IgD-negative memory B cell (primary cell): ENCODE measurements at places on chromosomes 2 and 18. TPM values are rescaled to one million over a fixed set of nuclear protein-coding genes. Genes with fewer than 3 reads are reported as not detected.

The GAL3ST2 gene
- not detected for polyA plus RNA-seq

The ASXL3 gene
- not detected for polyA plus RNA-seq

The TRIM54 gene
- not detected for polyA plus RNA-seq

The OTOS gene
- not detected for polyA plus RNA-seq

The SFT2D3 gene
- polyA plus RNA-seq: not detected

The DSG2 gene
- polyA plus RNA-seq: not detected

The ANO7 gene
- not detected for polyA plus RNA-seq

The PMAIP1 gene
- polyA plus RNA-seq: 89.4 TPM

The PPM1G gene
- 80.1 TPM for polyA plus RNA-seq

The CYTIP gene
- 83.6 TPM for polyA plus RNA-seq

The ITM2C gene
- polyA plus RNA-seq: 162 TPM

The AFF3 gene
- polyA plus RNA-seq: 85.9 TPM

The ARHGAP25 gene
- polyA plus RNA-seq: 217 TPM

The DNAJC5G gene
- polyA plus RNA-seq: not detected

The ONECUT2 gene
- polyA plus RNA-seq: not detected

The CDH19 gene
- polyA plus RNA-seq: not detected

The GNAL gene
- 0.20 TPM for polyA plus RNA-seq

The SERPINB11 gene
- not detected for polyA plus RNA-seq

The CNTNAP5 gene
- polyA plus RNA-seq: not detected

The EDAR gene
- polyA plus RNA-seq: 0.26 TPM

The CYP27C1 gene
- not detected for polyA plus RNA-seq

The MGAT4A gene
- 54.6 TPM for polyA plus RNA-seq

The MOCOS gene
- polyA plus RNA-seq: 0.13 TPM

The LRRC30 gene
- not detected for polyA plus RNA-seq

The UBE2E3 gene
- polyA plus RNA-seq: 51.6 TPM

The MAP3K19 gene
- not detected for polyA plus RNA-seq

The POU3F3 gene
- not detected for polyA plus RNA-seq

The ARMC9 gene
- 1.2 TPM for polyA plus RNA-seq

The NEB gene
- polyA plus RNA-seq: 1.4 TPM

The GDF7 gene
- polyA plus RNA-seq: 0.74 TPM

The TCF23 gene
- polyA plus RNA-seq: not detected

The GNLY gene
- 64.8 TPM for polyA plus RNA-seq

The INHBB gene
- not detected for polyA plus RNA-seq

The GPR155 gene
- 1.6 TPM for polyA plus RNA-seq

The PCGF1 gene
- polyA plus RNA-seq: 14.7 TPM

The ESPNL gene
- 5.5 TPM for polyA plus RNA-seq

The C1QL2 gene
- polyA plus RNA-seq: not detected

The FAP gene
- polyA plus RNA-seq: not detected

The IGFBP5 gene
- not detected for polyA plus RNA-seq

The TNFRSF11A gene
- not detected for polyA plus RNA-seq

The SLC38A11 gene
- polyA plus RNA-seq: 0.60 TPM

The CCDC121 gene
- polyA plus RNA-seq: 2.5 TPM

The DSC1 gene
- polyA plus RNA-seq: 0.54 TPM

The AGXT gene
- polyA plus RNA-seq: not detected

The TLX2 gene
- polyA plus RNA-seq: not detected

The CD226 gene
- 3.8 TPM for polyA plus RNA-seq
